ENCODE measurements at places on chromosomes 6 and 20. TPM values are rescaled to one million over a fixed set of nuclear protein-coding genes. Genes with fewer than 3 reads are reported as not detected.

LY6G6C gene
- not detected for total RNA-seq

TNFRSF6B gene
- total RNA-seq, result not detected

HAO1 gene
- total RNA-seq, result not detected

BPIFA1 gene
- total RNA-seq, result not detected

GPX5 gene
- not detected for total RNA-seq

RBM12 gene
- 55.7 TPM for total RNA-seq

ZNF451 gene
- total RNA-seq, result 240 TPM

DACT2 gene
- total RNA-seq, result not detected

PANK2 gene
- 77.3 TPM for total RNA-seq

ESR1 gene
- total RNA-seq, result 0.63 TPM

PTK7 gene
- total RNA-seq, result 1.8 TPM

PTK6 gene
- 0.52 TPM for total RNA-seq

NNAT gene
- total RNA-seq, result not detected

GJA1 gene
- total RNA-seq, result 0.31 TPM

CDH4 gene
- under 0.01 TPM for total RNA-seq

GMPR gene
- 6.2 TPM for total RNA-seq

C6orf15 gene
- not detected for total RNA-seq

MYBL2 gene
- 0.21 TPM for total RNA-seq

SYNDIG1 gene
- not detected for total RNA-seq

LHFPL5 gene
- total RNA-seq, result not detected

MMP24 gene
- total RNA-seq, result not detected

FUCA2 gene
- 20.3 TPM for total RNA-seq

SLC12A5 gene
- total RNA-seq, result 0.10 TPM

GHRH gene
- total RNA-seq, result not detected

ANGPT4 gene
- not detected for total RNA-seq

GNMT gene
- total RNA-seq, result 0.63 TPM

SKIC2 gene
- 44.8 TPM for total RNA-seq

NR2E1 gene
- total RNA-seq, result not detected

NOX3 gene
- not detected for total RNA-seq

CPNE5 gene
- total RNA-seq, result 6.9 TPM

FRK gene
- total RNA-seq, result not detected

ASIP gene
- 1.3 TPM for total RNA-seq

OGFR gene
- 51.5 TPM for total RNA-seq

PRDM13 gene
- total RNA-seq, result under 0.01 TPM

STX7 gene
- total RNA-seq, result 19.3 TPM

KCNG1 gene
- 2.3 TPM for total RNA-seq

B3GALT4 gene
- total RNA-seq, result 11.1 TPM

ACSS1 gene
- 8.0 TPM for total RNA-seq

PRRT1 gene
- 0.42 TPM for total RNA-seq

GRM1 gene
- total RNA-seq, result not detected

SLC17A9 gene
- 2.0 TPM for total RNA-seq

MAP3K7 gene
- 23.9 TPM for total RNA-seq

ZBTB46 gene
- 2.1 TPM for total RNA-seq

ALDH5A1 gene
- 2.4 TPM for total RNA-seq

SLC22A7 gene
- total RNA-seq, result not detected

SRSF6 gene
- 124 TPM for total RNA-seq

SAMD3 gene
- total RNA-seq, result 88.1 TPM

CAP2 gene
- 0.10 TPM for total RNA-seq

RBPJL gene
- not detected for total RNA-seq

TSPO2 gene
- not detected for total RNA-seq

OLIG3 gene
- total RNA-seq, result not detected

CASS4 gene
- 13.4 TPM for total RNA-seq

GRIK2 gene
- total RNA-seq, result not detected

CUL9 gene
- total RNA-seq, result 24.2 TPM

POM121L2 gene
- not detected for total RNA-seq

PPIL4 gene
- 54.3 TPM for total RNA-seq

COL21A1 gene
- not detected for total RNA-seq

GABRR1 gene
- 0.10 TPM for total RNA-seq

E2F1 gene
- total RNA-seq, result 2.0 TPM

Data from mononuclear cell (primary cell).